ENCODE measurements at places on chromosomes 11 and 22.

- DNase-seq, result no peak
These were observed 29.3 kb downstream of the LINC01488 start for GRCh38 chr11:69510471-69511357.

GRCh38 chr11:113862435-113862834, 12.9 kb downstream of the USP28 start:
- DNase-seq, result no peak

- DNase-seq, result no peak
These were observed 1.5 kb downstream of the RAB30 start for GRCh38 chr11:83070044-83070701.

- DNase-seq, result no peak
These were observed 125.2 kb downstream of the MICAL2 start for GRCh38 chr11:12235553-12235946.

DNA sequence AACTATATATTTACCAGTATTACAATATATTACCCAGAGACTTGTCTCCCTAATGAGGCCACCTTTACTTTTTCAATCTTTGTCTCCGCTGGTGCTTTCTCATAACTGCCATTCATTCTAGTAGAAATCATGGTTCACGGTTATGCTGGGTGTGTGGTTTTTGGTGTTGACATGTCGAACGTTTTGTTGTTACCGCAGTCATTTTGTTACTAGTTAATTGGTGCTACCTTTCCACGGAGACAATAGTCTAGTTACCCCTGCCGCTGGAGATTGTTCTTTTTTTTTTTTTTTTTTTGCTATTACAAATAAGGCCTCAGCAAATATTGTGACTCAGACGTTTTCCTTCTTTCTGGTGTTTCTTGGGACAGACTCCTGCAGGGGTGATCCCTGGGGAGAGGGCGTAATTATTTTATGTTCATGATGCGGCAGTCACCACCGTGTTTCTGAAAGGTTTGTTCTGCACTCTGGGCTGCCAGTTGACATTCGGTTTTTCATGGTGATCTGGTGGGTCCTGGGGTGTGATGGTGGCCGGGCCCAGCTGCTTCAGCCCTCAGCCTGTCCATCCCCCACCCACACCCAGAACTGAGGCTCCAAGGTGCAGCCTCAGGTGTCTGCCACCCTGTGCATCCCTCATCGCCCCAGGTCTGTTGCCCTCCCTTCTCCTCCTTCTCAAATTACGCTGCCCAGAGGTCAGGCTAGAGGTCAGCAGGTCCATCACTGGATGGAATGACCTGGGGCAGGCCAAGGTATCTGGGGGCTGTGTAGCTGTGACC, 28.6 kb downstream of the LRP5 start:
- no peak for DNase-seq

GRCh38 chr11:22670830-22671229, 4.4 kb downstream of the GAS2 start:
- DNase-seq, result no peak

DNA sequence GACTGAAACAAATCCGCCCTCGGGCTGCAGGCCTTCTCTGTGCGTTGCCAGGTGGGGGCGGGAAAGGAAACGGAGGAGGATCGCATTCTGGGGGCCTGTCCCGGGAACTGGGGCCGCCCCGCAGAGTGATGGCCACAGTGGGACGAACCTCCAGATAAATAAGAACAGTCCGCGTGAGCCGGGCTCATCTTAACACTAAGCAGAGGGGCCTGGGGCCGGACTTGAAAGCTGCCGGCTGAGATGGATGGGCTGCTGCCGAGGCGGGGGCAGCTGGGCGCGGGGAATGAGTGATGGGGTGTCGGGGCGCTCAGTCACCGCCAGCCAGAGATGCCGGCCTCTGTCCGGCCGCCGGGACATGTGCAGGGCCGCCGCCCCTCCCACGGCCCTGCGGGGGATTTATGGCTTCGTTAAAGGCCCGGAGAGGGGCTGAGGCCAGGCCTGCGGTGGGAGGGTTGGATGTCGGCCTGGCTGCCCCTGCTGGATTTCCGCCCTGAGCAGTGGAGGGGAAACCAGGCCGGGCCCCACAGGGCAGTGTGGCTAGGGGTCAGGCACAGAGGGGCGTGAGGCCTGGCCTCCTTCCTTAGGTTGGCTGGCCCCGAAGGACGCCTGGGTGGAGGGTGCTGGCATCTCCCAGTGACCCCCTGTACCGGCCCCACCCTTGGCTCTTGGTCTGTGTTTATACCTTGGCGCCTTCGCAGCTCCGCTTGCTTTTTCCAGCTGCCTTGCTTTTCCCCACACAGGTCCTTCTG, 45.3 kb upstream of the CD82 start:
- DNase-seq, result no peak

DNA sequence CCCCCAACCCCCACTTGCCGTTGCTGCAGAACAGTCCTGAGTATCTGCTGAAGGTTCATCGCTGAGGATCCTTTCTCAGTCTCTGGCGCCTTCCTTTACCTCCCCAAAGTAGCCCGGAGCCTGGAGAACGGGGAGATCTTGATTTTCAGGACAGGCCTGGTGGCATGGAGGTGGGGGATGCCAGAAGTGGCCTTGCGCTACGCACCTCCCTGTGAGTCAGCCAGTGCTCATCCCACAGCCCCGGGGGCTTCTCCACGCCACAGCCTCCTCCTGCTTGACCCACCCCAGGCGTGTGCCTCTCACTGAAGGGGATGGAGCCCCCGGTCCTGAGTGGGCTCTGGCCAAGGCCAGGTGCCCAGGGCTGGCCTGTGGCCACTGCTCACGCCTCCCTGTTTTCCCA, 339.6 kb downstream of the TBC1D22A start:
- DNase-seq, result no peak

- no peak for DNase-seq
These were observed 293.0 kb downstream of the TBC1D22A start for GRCh38 chr22:47055461-47055860.

DNA sequence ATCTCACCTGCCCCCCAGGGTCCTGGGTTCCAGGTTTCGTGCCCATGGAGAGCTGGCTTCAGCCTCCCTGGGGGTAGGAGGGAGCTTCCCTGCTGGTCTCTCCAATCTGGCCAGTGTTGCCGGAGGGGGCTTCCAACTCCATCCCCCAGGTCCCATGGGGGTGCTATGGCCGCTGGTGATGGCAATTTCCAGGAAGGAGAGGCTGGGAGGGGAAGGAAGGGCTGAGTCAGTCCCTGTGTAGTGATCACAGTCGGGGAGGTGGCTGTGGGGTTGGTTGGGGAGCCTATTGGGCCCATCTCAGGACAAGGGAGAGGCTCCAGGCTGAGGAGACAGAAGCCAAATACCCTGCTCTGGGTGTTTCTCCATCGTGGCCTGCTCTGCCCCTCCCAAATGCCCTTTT, 5.7 kb upstream of the CDC42EP2 start:
- DNase-seq, result no peak

DNA sequence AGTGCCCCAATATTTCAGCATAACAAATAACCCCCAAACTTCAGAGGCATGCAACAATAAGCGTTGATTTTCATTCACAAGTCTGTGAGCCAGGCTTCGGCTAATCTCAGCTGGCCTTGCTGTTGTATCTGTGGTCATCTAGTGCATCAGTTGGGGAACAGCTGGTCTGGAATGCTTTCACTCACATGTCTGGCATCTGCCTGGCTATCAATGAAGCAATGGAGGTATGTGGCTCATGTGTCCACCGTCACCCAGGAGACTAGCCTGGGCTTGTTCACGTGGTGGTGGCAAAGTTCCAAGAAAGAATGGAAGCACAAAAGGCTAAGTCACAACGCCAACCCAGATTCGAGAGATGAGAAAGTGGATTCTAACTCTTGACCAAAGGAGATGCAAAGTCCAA, 304.8 kb upstream of the ISX start:
- DNase-seq, result no peak

DNA sequence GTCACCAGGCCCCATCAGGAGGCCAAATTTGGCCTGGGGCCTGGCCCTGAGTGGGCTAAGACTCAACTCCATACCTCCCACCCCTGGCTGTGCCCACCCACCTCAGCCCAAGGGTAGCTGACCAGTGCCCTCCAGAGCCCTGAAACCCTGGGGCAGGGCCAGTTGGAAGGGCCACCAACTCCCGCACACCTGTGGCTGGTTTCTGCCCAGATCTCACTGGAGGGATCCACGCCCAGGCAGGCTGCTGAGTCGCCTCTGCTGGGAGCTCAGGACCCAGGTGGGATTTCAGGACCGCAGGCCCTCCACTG, 8.9 kb upstream of the PIM3 start:
- DNase-seq, result no peak

- no peak for DNase-seq
These were observed 985.6 kb downstream of the BRD1 start for GRCh38 chr22:48841881-48842582.

- no peak for DNase-seq
These were observed 63.1 kb upstream of the YWHAH start for GRCh38 chr22:31881200-31881599.

GRCh38 chr11:110431051-110431672, 1.4 kb downstream of the FDX1 start:
- no peak for DNase-seq

DNA sequence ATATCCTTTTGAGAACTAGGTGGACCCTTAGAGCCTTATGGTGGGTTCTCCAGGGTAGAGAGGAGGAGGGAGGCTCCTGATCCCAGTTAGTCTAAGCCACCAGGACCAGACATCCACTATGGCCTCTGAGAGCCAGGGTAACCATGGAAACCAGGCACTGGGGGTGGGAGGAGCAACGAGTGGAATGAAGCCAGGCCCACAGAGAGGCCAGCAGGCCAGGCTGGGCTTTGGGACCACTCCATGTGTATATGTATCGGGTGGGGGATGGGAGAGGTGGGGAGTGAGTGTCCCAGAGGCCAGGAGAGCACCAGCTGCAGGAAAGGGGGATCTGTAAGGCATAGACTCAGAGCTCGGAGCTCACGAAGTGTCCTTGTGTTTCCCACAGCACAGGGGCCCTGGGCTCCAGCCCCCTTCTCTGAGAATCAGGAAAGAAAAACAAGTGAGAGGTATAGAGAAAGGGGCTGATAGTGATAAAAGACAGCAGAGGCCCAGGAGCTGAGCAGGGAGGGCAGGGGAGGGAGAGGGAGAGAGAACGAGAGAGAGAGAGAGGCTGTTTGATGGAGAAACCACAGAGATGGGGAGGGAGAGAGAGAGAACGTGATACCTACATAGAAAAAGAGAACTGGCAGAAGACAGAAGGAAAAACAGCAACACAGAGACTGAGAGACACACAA, 15.5 kb upstream of the TSPAN18 start:
- no peak for DNase-seq

DNA sequence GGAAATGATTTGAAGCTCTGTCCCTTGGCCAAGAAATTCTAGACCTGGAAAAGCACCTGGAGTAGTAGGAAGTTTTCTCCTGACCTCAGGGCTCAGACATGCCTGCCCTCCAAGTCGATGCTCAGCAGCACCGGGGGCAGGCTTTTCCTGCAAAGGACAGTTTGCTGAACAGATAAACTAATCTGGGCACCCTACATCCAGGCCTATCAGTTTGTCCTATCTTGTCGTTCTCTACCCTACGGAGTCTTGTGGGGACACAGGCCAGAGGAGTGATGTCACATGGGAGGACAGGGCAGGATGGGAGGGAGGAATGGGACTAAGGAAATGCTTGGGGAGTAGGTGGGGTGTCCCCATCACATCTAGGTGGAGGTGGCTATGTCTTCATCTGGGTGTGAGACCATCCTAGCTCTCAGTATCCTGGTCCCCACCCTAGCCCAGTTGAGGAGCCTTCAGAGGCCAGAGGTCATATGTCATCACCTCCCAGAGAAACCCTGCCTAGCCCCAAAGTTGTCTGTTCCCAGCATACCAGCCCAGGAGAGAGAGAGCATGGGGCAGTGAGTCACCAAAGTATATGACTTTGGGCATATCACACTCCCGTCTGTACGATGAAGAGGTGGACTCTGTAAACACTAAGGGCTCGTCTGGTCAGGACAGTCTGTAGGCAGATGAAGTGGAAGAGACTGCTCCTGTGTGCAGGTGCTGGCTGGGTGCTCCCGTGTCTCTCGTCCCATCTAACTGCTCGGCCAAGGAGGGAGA, 18.1 kb upstream of the FCHSD2 start:
- no peak for DNase-seq

DNA sequence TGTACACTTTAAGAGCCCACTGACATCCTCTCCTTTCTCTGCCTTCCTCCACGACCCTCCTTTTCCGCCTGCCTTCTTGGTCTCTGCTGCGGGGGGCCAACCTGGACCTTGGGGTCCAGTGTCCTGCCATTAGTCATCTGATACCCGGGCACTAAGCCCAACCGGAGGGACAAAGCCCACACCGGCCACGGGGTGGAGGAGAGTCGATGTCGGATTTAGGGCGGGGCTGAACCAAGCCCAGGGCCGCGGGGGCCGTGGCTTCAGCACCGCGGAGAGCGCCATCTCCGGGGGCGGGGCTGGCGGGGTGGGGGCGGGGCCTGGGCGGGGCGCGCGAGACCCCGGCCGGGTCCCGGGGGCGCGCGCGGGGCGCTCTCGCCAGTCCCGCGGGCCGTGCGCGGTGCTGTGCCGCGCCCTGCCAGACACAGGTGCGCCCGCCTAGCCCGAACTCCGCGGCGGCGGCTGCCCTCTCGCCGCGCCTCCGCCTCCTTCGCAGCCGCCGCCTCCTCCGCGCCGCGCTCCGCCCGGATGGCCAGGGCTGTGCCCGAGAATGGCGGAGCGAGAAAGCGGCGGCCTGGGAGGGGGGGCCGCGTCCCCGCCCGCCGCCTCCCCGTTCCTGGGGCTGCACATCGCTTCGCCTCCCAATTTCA, at the start of gene MAPK8IP1:
Gene MAPK8IP1 (plus strand): TSS at position 378 of the 647 bp plus-strand sequence. CDS start 170 bp downstream, at position 548.
- no peak for DNase-seq

DNA sequence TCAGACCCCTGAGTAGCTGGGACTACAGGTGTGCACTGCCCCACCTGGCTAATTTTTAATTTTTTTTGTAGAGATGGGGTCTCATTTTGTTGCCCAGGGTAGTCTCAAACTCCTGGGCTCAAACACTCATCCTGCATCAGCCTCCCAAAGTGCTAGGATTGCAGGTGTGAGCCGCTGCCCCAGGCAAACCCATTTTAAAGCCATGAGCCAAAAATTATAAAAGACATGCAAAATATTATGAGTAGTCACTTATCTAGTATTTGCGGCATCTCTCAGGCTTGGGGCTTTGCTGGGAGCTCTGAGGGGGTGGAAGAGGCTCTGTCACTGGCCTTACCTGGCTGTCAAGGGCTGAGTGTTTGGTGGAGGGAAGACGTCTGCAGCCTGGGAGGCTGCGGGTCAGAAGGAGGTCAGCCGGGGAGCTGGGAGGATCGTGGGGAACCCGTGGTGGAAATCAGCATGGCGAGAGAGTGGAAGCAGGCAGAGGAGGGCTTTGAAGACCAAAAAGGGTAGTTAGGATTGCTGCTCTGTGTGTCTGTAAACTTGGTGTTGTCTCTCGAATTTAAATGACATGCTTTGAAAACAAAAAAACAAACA, 69.1 kb upstream of the PARVG start:
- DNase-seq, result no peak

GRCh38 chr11:3841426-3842350, 929 bp upstream of the RHOG start:
- no peak for DNase-seq

- DNase-seq, result no peak
These were observed 6.4 kb downstream of the CABP2 start for GRCh38 chr11:67516806-67517205.

- no peak for DNase-seq
These were observed 56.1 kb downstream of the PRMT3 start for GRCh38 chr11:20443596-20443995.
